T-helper 9 cell (primary cell): ENCODE measurements at places on chromosomes 5 and 9.

DNA sequence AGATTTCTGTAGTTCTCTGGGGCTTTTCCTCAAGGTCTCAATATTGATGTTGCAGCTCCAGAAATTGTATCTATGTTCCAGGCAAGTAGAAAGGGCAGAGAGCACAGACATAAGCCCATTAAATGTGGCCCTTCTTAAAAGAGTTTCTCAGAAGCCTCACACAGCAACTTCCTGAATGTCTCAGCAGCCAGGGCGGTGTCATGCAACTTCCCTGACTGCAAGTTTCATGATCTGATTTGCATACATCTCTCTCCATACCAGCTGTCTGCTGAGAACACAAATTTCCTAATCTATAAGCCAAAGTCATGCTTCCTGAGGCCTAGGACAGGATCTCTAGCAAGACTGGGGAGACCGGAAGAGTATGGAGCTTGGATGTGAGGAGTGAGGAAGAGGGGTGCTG, 13.0 kb downstream of the RGS7BP start:
- no peak for DNase-seq

GRCh38 chr9:98401140-98402018, 145.9 kb upstream of the TBC1D2 start:
- DNase-seq, result no peak

GRCh38 chr9:81623778-81624177, 65.6 kb downstream of the TLE1 start:
- DNase-seq, result no peak

- no peak for DNase-seq
These were observed 133.3 kb upstream of the PCA3 start for GRCh38 chr9:76630916-76631315.
